HFFc6 (cell line): ENCODE measurements at places on chromosomes 6 and 20. TPM values are rescaled to one million over a fixed set of nuclear protein-coding genes. Genes with fewer than 3 reads are reported as not detected.

The GPLD1 gene
- total RNA-seq, result 0.15 to 0.41 TPM (median 0.27 TPM) in 3 replicates

DNA sequence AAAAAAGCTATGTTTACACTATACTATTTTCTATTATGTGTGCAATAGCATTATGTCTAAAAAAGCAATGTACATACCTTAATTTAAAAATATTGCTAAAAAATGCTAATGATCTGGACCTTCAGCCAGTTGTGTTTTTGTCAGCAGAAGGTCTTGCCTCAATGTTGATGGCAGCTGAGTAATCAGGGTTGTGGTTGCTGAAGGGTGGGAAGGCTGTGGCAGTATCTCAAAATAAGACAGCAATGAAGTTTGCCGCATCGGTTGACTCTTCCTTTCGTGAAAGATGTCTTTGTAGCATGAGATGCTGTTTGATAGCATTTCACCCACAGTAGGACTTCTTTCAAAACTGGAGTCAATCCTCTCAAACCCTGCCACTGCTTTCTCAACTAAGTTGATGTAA, 134.7 kb upstream of the CDYL start:
- no peak overlapping the region for H3K27ac ChIP-seq
- no peak for DNase-seq
- no peaks in the 10 kb centered on the region for H3K36me3 ChIP-seq
- peaks cover 35% of the 10 kb centered on the region for H3K4me1 ChIP-seq

DNA sequence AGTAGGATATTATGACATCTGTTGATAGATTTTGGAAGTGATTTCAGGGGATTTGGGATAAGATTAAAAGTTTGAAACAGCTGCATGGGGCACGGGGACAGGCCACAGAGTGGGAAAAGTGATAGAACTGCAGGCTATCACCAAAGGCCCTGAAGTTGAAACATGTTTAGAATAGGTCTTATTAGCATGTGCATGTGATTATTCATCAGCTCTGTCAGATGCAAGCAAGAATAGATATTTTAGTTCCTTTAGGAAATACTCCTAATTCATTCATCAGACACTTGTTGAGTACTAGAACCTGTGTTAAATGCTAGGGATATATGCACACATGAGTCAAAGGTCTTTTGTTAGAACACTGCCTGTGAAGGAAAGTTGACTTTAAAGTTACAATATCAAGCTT, 261.2 kb upstream of the MAN1A1 start:
- H3K27me3 ChIP-seq, result no peaks in the 10 kb centered on the region
- H3K27ac ChIP-seq, result no peak overlapping the region
- no peak for DNase-seq

The SLC22A7 gene
- not detected in 3 replicates for total RNA-seq

DNA sequence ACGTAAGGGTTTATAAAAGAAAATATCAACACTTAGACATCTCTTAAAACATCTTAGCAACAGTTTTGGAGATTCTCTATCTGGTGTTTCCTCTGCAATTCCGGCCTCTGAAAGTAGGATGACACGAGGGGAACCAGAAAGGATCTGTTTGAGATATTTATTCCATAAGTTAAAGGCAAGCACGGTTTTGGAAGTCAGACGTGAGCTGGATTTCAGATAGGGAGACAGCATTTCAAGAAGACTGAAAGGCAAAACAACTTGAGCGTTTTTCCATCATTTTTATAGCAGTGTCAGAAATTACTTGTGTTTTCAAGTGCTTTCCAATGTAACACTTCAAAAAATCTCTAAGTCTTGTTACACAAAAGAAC, 52.9 kb upstream of the BTN3A2 start:
- H3K36me3 ChIP-seq, result no peaks in the 10 kb centered on the region
- peaks cover 57% of the 10 kb centered on the region for H3K4me1 ChIP-seq
- H3K27ac ChIP-seq, result peak overlapping the region; percentile 64

DNA sequence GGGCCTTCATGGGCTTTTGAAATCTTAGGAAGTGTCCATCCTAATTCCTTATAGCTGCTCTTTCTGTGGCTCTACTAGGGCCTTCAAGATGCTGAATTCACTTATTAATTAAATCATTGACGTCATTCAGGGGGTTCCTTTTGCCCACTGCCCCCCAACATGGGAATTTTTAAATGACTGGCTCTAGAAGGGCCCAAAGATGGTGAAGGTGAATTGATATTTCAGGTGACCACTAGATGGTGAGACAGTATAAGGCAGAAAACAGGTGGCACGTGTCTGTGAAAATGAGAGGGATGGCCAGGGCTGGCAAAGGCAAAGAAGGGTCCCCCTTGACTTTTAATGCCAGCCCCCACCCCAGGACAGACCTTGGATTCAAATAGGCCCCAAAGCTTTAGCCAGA, 11.8 kb downstream of the GNAS start:
- no peaks in the 10 kb centered on the region for H3K36me3 ChIP-seq
- no peak overlapping the region for H3K4me3 ChIP-seq
- DNase-seq, result no peak
- H3K4me1 ChIP-seq, result no peaks in the 10 kb centered on the region
- no peak overlapping the region for H3K27ac ChIP-seq

- peaks cover 79% of the 10 kb centered on the region for H3K27me3 ChIP-seq
- no peak overlapping the region for H3K4me3 ChIP-seq
These were observed 21.0 kb downstream of the ULBP1 start for GRCh38 chr6:149984773-149985172.

- no peaks in the 10 kb centered on the region for H3K36me3 ChIP-seq
- H3K4me3 ChIP-seq, result no peak overlapping the region
- H3K27me3 ChIP-seq, result no peaks in the 10 kb centered on the region; the same call in 1 of the 2 replicates
- no peaks in the 10 kb centered on the region for H3K4me1 ChIP-seq
These were observed 99.9 kb upstream of the MYLIP start for GRCh38 chr6:16028966-16029365.

DNA sequence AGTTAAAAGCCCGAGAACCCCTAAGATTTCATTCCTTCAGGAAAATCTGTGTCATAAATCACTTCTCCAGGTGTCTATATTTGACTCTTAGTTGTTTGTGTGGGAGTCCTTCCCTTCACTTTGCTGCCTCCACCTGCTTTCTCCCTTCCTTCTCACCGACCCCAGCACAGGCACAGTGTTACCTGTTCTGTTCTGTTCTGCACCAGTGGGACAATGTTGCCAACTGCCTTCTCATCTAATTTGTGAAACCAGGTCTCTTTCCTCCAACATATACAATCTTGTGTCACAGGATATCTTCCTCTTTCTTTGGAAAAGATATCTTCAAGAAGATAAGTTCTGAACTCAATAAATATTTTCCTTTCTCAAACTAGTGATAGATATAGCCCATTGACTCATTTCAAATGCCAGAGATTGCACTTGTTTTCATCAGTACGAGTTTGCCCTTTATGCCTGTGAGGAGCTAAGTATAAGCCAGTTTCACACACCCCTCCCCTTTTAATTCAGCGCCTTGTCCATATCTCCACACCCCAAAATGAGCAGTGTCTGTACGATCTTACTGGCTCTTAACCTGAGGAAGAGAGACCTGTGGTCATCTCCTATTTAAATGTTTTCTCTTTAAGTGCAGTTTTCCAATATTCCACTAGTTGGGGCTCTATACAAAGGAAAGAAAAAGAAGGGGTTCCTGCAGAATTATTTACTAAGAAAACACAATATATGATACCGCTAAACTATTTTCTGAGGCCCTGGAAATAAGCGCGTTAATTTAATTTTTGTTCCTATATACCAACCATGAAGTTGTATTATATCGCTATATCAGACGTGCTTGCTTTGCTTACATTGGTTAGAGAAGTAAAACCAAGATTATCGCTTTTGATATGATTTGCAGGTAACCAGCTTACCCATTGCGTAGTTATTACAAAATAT, 81.6 kb upstream of the PREP start:
- H3K4me1 ChIP-seq, result peaks cover 58% of the 10 kb centered on the region
- H3K27ac ChIP-seq, result peak overlapping the region; percentile 39
- H3K27me3 ChIP-seq, result no peaks in the 10 kb centered on the region; the same call in 1 of the 2 replicates
- H3K36me3 ChIP-seq, result no peaks in the 10 kb centered on the region

The SYNDIG1 gene
- 0.18 to 0.51 TPM in 2 of 3 replicates, not detected in the other for total RNA-seq

DNA sequence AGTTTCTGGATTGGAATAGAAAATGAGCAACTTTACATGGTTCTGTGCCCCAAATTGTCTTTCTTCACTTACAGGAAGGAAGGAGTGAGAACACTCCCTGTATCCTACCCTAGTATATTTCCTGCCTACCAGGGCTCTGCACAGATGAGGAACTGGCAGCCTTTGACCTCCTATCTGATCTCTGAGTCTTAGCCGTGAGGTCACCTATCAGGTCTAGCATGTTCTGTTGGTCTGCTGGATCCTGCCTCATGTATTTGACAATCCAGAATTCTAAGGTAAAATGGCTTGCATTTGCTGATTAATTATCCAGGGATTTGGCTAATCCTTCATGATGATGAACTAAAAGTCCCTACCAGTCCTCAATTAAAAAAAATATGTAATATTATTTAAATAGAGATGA, 35.0 kb upstream of the TRAM2 start:
- peaks cover 16% of the 10 kb centered on the region for H3K36me3 ChIP-seq
- H3K27me3 ChIP-seq, result no peaks in the 10 kb centered on the region; the same call in none of the 2 replicates
- H3K4me1 ChIP-seq, result peaks cover 76% of the 10 kb centered on the region
- DNase-seq, result no peak

- no peak for DNase-seq
- H3K4me1 ChIP-seq, result no peaks in the 10 kb centered on the region; the same call in 1 of the 2 replicates
These were observed 446.6 kb upstream of the JAG1 start for GRCh38 chr20:11120431-11120830.

The SIRPB1 gene
- total RNA-seq, result not detected in 3 replicates

- peaks cover 4% of the 10 kb centered on the region for H3K27me3 ChIP-seq
- no peak overlapping the region for H3K27ac ChIP-seq
- H3K4me3 ChIP-seq, result no peak overlapping the region
- no peaks in the 10 kb centered on the region for H3K36me3 ChIP-seq
- DNase-seq, result no peak
- H3K4me1 ChIP-seq, result no peaks in the 10 kb centered on the region
These were observed 19.8 kb downstream of the COL20A1 start for GRCh38 chr20:63312690-63313348.

The PREX1 gene
- total RNA-seq, result 1.8 to 3.3 TPM (median 1.9 TPM) in 3 replicates

The MUC21 gene
- total RNA-seq, result not detected in 3 replicates

DNA sequence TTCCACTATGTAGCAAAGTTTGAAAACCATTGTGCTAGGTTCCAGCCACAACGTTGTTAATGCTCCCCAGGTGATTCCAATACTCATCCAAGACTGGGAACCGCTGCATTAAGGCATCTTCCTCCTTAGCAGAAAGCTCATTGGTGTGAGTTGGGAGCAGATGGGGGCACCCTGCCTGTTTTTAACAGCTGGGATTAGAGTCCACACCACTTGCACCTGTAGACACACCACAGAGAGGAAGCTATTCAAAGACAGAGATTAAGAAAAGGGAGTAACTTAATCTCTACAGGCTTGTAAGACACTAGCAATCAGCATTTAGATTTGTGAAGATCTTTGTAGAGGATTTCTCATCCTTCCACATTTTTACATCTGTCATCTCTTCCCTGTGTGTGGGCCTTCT, 333.9 kb upstream of the SOX4 start:
- no peaks in the 10 kb centered on the region for H3K36me3 ChIP-seq
- no peak for DNase-seq
- no peak overlapping the region for H3K27ac ChIP-seq
- H3K27me3 ChIP-seq, result peaks cover 12% of the 10 kb centered on the region
- H3K4me1 ChIP-seq, result peaks cover 11% of the 10 kb centered on the region

DNA sequence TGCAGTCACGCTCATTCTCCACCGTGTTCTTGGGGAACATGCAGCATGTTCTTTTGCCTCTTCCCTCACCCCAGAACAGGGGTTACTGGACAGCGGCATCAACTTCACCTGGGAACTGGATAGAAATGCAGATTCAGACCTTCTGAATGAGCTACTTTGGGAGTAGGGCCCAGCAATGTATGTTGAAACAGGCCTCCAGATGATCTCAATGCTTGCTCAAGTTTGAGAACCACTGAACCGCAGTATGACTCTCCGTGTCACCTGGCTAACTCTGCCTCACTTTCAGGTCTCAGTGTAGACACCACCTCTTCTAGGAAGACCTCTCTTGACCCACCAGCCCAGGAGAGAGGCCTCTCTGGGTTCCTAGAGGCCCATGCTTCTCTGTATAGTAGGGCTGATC, 4.9 kb downstream of the TRIB3 start:
- peaks cover 13% of the 10 kb centered on the region for H3K4me1 ChIP-seq
- peaks cover 12% of the 10 kb centered on the region for H3K36me3 ChIP-seq
- DNase-seq, result no peak
- H3K4me3 ChIP-seq, result no peak overlapping the region
- H3K27ac ChIP-seq, result no peak overlapping the region

The REPS1 gene
- total RNA-seq, result 24.0 to 29.9 TPM (median 25.3 TPM) in 3 replicates

- no peak overlapping the region for H3K27ac ChIP-seq
- H3K4me1 ChIP-seq, result no peaks in the 10 kb centered on the region
- H3K27me3 ChIP-seq, result no peaks in the 10 kb centered on the region
- no peaks in the 10 kb centered on the region for H3K36me3 ChIP-seq
- no peak overlapping the region for H3K4me3 ChIP-seq
- peak; percentile 12 for DNase-seq
These were observed 229.4 kb downstream of the TBC1D7 start for GRCh38 chr6:13098793-13099570.

- DNase-seq, result no peak
- peaks cover 5% of the 10 kb centered on the region for H3K27me3 ChIP-seq
- no peak overlapping the region for H3K4me3 ChIP-seq
These were observed 203.8 kb upstream of the CDH4 start for GRCh38 chr20:61048302-61048701.

DNA sequence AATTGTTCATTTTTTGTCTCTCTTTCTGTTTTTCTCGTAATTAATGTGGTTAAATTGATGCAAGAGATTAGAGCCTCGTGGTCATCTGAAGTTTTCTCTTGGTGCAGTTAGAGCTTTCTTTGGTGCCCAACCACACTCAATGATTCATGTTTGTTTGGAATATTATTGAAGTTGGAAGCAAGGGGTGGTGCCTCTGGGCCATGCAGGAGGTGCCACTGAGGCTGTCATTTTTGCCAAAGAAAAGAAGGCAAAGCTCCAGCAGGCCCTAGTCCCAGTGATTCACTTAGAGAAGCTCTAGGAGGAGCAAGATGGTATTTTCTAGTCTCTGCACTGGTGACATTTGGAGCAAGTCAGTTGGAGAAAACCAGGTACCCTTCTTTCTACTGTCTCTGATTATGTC, 144.5 kb upstream of the RALGAPA2 start:
- H3K36me3 ChIP-seq, result no peaks in the 10 kb centered on the region
- peaks cover 1% of the 10 kb centered on the region; the same call in 1 of the 2 replicates for H3K27me3 ChIP-seq
- H3K4me3 ChIP-seq, result no peak overlapping the region
